Fibroblast of the aortic adventitia (primary cell): ENCODE measurements at places on chromosomes 1 and 21.

DNA sequence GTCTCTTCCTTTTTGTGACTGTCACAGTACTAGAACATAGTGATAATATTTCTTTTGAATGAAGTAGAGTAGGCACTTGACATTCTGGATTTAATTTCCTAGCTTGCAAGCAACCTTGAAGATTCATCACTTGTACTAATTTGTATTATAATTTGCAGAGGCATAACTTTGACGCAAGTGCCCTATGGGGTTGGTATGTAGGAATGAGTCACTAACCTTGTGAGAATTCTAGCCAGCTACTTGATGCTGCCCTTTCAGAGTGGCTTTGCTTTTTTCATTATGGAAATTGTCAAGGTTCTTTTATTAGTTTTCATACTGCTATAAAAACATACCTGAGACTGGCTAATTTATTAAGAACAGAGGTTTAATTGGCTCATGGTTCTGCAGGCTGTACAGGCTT is 13.7 kb upstream of the DPH5 start:
- DNase-seq: no peak

GRCh38 chr1:180923021-180923841 is 10.5 kb downstream of the KIAA1614 start:
- DNase-seq: no peak

DNA sequence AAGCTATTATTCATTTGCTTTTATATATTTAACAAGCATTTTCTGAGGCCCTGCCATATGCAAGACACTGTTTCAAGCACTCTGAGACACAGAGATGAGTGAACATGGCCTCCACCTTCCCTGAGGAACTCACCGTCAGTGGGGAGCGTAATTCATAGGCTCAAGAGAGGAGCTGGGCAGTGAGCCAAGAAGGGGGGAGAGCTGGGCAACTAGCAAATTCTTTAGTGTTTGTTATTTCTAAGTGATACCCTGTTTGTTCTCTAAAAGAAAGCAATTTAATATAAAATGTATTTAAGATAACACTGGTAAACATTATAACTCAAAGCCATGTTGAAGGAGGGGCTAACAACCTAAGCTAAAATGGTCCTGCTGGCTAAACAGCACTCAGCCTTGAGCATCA is 119.2 kb upstream of the NGF start:
- no peak for DNase-seq

DNA sequence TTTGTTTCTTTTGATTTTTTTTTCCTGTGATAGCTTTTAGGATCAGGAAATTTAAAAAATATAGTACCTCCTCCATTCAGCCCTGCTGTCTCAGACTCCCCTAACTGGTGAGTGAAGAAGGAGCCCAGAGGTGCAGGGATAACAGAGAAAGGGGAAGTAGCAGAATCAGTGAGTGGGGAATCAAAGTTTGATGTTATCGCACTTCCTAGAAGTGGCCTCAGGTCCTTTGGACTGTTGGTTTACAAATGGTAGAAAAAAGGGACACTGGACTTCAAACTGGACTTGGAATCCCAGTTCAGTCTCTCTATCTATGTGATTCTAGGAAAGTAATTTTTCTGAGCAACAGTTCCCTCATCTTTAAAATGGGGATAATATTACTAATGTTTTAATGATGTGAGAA is 99.5 kb downstream of the FGGY start:
- DNase-seq: no peak
